ENCODE measurements at places on chromosomes 16 and 17. TPM values are rescaled to one million over a fixed set of nuclear protein-coding genes. Genes with fewer than 3 reads are reported as not detected.

DNA sequence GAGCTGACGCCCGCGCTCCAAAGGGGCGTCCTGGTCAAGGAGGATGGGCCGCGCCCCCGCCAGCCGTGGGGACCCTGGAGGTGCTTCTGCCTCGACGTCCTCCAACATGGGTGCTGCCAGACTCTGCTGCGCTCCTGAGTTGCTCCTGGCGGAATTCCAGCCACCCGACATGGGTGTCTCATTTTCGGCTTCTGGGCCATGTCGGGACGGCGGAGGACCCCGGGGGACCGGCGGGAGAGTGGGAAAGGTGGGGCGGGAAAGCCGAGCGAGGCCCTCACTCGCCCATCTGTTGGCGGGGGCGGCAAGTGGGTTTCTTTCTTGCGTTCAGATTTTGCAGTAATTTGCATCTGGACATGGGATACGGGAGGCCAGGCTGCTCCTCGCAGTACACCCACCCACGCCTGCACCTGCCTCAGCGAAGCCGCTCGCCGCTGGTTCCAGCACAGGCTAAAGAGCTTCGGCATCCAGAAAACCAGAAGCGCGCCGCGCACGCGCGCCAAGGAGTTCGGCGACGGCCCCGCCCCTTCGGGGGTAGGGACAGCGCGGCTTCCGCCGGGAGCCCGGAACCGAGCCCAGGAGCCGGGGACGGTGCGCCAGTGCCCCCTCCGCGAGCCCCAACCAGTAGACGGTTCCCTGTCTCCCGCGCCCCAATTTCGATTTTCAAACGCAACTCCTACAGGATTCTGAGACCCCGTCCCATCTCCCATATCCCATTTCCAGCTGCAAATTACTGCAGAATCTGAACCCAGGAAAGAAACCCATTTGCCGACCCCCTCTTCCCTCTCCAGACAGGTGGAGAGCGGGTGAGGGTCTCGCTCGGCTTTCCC, at the start of gene ARMC7:
TSS of gene ARMC7 (plus strand) at position 563 of the 827 bp plus-strand sequence. CDS start 320 bp downstream, outside the sequence.
- peak; percentile 88 for DNase-seq

DNA sequence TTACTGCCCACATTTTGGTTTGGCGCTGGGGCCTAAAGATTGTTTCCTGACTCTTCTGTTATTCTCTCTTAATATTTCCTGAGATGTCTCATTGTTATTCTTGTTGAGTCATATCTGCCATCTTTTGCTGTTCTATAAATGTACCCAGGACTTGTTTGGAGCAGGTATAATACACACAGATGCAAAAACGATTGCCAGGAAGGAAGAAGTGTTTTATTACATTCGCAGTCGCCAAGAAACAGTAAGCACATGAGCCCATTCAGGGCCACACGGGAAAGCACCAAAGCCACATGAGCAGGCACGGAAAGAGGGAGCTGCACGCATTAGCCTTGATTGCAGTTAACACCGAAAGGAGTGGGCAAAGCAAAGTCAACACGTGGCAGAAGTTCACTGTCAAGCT, 70.2 kb downstream of the ARHGAP44 start:
- DNase-seq, result no peak

DNA sequence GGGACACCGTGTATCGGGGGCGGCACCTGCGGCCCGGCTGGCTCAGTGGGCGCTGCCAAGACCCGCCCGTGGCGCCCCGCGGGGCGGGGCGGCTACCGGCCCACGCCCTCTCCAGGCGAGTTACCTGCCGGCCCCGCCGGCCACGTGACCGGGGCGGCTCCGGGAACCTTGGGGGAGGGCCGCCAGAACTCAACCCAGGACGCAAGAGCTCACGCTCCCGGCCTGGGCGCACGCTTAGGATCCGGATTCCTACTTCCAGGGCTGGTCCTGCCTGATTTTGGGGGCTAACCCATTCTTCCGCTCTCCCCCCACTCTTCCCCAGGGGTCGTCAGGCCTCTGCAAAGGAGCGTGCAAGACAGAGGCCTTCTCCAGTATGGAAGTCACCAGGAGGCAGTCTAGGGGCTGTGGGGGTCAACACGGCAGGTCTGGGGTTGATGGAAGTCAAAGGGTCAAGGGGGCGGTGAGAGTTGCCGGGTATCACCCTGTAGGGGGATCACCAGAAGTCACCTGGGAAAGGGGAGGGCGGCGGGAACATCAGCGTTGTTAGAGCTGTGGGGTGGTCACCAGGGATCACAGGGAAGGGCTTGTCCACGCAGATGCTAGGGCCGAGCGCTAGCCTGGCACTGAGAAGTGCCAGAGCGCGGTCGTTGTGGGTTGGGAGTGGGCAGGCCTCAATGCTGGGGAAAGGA, 354 bp upstream of the ESRP2 start:
- DNase-seq, result peak; percentile 71

- no peak for DNase-seq
Observed at GRCh38 chr17:67784364-67785121, 40.8 kb upstream of the BPTF start.

DNA sequence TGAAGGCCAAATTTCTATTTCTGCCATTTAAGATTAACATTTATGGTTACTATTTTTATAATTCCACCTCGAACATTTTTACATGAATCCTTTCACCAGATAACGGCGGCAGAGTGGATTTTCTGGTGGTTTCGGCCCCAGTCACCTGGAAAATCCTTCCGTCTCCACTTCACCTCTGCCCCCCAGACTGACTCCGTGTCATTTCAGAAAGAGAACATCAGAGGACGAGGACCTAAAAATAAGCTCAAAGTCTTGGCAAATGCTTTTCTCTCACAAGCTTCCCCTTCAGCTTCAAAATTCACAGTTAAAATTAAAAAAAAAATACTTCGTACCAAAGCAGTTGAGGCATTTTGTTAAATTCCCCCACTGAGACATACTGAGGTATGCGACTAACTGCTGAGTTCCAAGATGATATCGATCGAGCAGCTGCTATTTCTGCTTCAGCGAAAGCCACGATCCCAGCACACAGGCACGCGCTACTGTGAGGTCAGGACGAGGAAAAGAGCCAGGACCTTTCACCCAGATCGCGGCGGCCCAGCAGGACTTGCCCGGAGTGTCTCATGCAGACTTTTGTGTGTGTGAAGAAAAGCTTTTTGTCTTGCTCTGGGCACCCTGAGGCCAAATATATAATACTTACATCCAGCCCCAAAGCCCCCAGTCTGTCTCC, 36.8 kb downstream of the ASPA start:
- peak; percentile 91 for DNase-seq

GRCh38 chr17:13544765-13545164, 57.0 kb downstream of the HS3ST3A1 start:
- no peak for DNase-seq

GRCh38 chr16:72427051-72427782, 255.3 kb upstream of the PMFBP1 start:
- DNase-seq, result no peak

DNA sequence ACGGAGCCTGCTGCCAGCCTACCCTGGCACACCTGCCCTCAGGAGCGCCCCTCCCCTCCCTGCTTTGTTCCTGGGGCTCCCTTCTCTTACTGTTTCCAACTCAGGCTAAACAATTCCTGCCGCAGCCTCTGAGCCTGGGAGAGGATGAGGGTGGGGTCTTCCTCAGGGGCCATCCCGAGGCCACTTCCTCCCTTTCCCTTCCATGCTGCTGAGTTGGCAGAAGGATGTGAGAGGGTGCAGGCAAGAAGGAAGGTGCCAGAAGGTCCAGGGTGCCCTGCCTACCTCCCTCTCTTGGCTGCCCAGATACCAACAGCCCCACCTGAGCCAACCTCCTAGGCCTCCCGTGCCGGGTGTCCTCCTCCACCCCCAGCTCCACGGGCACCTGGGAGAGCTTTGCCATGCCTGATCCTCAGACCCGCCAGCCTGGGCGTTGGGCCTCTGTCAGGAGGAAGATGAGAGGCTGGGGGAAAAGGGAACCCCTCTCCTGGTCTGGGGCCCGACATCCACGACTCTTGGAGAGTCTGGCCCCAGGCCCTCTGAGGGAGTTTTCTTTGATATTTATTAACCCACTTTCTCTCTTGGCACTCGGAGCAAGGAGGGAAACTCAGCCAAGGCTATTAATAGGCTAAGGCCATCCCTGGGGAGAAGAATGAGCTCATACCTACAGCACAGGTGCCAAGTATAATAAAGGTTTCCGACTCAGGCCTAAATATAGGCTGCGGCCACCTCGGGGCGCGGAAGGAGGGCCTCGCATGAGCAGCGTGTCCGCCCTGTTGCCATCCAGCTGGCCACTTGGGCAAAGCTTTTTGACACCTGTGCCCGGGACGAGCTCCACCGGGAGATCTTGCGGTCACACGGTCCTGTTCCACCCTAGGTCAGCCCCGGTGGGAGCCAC, 232.0 kb downstream of the ENGASE start:
- no peak for DNase-seq

- DNase-seq, result no peak
Observed at GRCh38 chr17:36144014-36144413, 32.4 kb downstream of the TBC1D3B start.

DNA sequence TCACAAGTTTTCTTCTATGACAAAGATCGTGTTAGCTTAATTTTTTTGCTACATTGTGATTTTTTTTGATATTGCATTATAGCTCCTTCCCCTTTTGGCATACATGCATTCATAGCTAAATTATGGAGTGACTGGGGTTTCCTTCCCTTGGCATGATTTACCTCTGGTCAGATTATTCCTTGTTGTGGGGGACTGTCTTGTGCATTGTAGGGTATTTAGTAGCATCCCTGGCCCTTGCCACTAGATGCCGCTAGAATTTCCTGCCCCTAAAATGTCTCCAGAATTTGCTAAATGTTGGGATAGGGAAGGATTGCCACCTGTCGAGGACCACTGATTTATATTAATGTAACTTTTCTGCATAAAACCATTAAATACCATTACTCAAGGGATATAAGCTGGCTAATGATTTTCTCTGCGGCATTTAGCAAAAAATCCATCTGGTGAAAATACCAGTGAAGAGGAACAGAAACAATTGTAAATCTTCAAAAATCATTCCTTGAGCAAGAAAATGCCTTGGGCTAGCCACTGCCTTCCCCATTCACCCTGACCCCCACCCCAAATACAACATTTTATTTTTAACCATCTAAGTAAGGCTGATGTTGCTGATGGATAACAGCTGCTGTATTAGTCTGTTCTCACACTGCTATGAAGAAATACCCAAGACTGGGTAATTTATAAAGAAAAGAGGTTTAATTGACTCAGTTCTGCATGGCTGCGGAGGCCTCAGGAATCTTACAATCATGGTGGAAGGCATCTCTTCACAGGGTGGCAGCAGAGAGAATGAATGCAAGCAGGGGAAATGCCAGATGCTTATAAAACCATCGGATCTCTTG, 195.2 kb downstream of the MAP2K6 start:
- DNase-seq, result no peak

- DNase-seq, result no peak
Observed at GRCh38 chr17:47634870-47635269, 14.8 kb upstream of the KPNB1 start.

- DNase-seq, result no peak
Observed at GRCh38 chr17:63295839-63296590, 150.1 kb downstream of the CYB561 start.

GRCh38 chr17:71801301-71801700, 319.5 kb upstream of the SOX9 start:
- DNase-seq, result no peak

GRCh38 chr16:71846431-71846830, 655 bp downstream of the ATXN1L start:
- DNase-seq, result no peak

DNA sequence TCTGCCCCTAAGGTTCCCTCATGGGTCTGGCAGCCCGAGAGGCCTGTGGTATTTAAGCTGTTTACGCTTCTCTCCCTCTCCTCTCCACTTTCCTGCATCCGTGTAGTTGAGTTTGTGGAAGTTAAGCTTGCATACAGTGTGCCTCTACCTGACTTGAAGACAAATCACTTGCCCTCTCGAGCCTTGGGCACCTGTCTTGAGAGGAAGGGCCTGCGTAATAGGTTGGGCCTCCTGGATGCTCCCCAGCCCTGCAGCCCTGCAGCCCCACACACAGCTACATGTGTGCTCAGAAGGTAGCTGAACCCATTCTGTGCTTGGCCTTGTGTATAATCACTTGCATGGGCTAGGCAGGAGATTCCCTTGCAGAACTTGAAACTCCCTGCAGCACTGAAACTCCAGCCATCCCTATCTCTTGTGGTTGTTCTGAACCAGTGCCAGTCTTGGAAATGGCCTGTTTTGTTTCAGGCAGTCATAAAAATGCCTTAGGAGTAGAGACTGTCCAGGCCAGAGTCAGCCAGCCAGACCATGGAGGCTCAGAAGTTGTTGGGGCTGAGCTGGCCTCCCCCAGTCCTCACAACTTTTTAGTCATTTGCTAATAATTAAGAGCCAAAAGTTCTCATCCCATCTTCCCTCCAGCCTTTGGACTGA, 134.6 kb downstream of the CLEC16A start:
- DNase-seq, result peak; percentile 62

GRCh38 chr17:80790981-80791742, 200.5 kb upstream of the CHMP6 start:
- DNase-seq, result no peak

- DNase-seq, result no peak
Observed at GRCh38 chr16:50046853-50047252, 18.9 kb upstream of the HEATR3 start.

DNA sequence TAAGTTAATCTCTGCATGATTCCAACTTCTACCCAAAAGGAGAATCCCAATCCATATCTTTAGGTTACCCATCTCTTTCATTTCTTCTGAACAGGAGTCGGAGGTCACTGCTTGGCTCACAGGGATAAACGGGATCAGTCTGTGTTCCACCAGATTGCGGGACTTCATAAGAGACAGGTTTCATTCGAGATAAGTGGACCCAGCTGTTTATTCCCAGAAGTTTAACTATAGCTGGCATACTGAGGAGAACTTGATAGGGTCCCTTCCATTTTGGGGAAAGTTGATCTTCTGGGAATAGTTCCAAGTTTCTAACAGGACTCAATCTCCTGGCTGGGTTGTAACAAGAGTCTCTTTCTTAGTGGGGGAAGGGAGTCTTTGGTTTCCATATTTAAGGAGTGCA, 45.4 kb upstream of the ARL4D start:
- no peak for DNase-seq

DNA sequence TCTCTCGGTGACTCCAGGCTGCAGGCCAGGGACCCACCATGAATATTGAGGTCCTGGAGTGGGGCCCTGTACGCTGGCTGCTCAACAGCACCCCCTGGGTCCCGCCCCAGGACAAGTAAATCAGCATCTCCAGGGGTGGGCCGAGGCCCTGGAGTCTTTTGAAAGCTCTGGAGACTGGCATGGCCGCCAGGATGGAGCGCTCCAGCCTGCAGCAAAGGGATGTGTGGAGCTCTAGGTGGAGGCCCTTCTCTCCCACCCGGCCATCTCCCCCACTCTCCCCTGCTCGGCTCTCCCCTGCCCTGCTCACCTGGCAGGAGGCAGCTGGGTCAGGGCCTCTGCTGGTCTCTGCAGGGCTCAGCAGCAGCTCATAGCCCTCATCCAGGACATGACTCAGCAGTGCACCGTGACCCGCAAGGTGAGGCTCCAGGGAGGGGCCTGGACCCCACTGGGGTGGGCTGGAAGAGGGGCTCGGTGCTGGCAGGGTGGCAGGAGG, 16.6 kb downstream of the SGSH start:
- no peak for DNase-seq

Gene RHBDL1
- total RNA-seq, result 1.9 TPM

Gene SIAH1
- 17.9 TPM for total RNA-seq

Gene GRAPL
- total RNA-seq, result 2.5 TPM

Gene KRT39
- not detected for total RNA-seq

Gene LPO
- not detected for total RNA-seq

Data from right cardiac atrium (tissue), 5 donors.